NCI-H69 (cell line): ENCODE measurements at places on chromosomes 6 and 20.

- no peak for DNase-seq
These were observed 131.4 kb downstream of the BTBD9 start for GRCh38 chr6:38508286-38508685.

GRCh38 chr20:62515280-62515679 is 39.5 kb upstream of the GATA5 start:
- no peak for DNase-seq

GRCh38 chr20:2116170-2116940 is 14.7 kb downstream of the STK35 start:
- DNase-seq = no peak

- DNase-seq = peak; percentile 89
These were observed 77.5 kb downstream of the ATXN1 start for GRCh38 chr6:16683641-16684194.

DNA sequence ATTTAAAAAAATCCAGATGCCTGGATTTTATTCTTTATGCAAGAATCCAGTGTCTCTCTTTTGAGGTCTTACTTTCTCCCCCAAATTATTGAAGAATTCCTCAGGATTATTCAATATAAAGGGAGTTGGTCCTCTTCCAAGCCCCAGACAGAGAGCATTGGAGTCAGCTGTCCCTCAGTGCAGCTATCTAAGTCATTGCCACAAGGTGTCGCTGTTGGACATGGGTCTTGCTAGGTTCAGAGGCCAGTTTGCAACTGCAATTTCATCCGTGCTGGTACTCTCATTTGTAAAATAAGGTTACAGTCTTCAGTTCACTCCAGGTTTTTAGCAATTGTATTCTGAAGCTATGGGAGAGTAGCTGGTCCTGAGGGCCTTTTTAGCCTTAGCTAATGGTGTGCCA is 27.8 kb downstream of the CCN2 start:
- DNase-seq = peak; percentile 76

GRCh38 chr6:45012687-45013086 is 315.4 kb upstream of the RUNX2 start:
- no peak for DNase-seq

DNA sequence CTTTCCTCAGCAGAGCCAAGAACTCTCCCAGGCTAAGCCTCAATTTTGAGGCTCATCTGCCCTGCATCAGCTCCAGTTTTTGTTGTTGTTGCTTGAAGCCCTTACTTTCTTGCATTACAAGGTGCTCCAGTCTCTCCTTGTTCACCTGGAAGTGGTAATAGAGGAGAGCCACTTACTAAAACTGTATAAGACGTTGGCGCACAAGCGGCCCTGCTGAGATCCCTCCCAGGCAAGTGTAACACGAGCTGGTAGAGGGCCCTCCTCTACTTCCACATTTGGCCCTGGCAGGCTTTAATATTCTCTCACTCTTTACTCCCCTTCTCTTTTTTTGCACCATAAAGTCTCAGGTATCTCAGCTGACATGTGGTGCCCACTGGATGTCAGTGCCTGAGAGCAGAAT is 19.5 kb downstream of the GCM2 start:
- no peak for DNase-seq

GRCh38 chr6:106702451-106703110 is 73.2 kb downstream of the QRSL1 start:
- DNase-seq = peak; percentile 88

- peak; percentile 68 for DNase-seq
These were observed 2.2 kb downstream of the NOL4L start for GRCh38 chr20:32582659-32583580.

GRCh38 chr6:5280920-5281319 is 19.6 kb downstream of the FARS2 start:
- no peak for DNase-seq

DNA sequence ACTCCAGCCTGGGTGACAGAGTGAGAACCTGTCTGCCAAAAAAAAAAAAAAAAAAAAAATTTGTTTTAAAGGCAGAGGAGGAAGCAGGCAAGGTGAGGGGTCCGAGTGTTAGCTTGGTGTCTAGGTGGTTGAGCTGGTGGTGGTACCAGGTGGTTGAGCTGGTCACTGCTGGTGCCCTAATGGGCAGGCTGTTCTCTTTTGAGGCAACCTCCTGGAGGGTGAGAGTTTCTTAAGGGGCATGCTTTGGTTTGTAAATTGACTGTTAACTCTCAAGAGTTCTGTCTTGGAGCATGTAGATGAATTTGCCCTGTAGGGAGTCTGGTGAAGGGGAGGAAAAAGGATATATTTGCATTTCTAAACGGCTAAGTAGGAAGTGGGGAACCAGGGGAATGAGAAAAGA is 52.7 kb downstream of the BANF2 start:
- DNase-seq = no peak

GRCh38 chr20:58229198-58229798 is 845 bp upstream of the ANKRD60 start:
- DNase-seq = peak; percentile 70

- no peak for DNase-seq
These were observed 127.6 kb upstream of the SYNDIG1 start for GRCh38 chr20:24341781-24342180.

DNA sequence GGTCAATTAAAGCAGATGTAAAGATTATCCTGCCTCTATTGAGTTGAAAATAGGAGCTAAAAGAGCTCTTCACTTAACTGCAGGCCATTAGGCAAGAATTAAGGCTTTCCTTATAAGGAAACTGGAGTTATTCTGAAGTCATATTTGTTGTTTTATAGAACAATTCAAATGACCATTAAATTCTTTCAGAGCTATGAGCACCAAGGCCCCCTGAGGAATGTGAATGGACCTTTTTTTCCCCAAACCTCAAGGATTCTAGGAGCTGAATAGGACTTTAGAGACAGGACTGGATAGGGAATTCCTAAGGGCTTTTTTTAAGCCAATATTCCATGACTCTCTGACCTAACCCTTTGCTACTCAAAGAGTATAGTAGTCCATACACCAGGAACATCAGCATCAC is 565.7 kb upstream of the BTBD3 start:
- no peak for DNase-seq

- DNase-seq = no peak
These were observed 70.9 kb downstream of the BMP7 start for GRCh38 chr20:57195469-57196100.

- DNase-seq = peak; percentile 53
These were observed 23.0 kb downstream of the PACRG start for GRCh38 chr6:162750776-162751175.

GRCh38 chr20:3172933-3173609 is at the start of gene LZTS3:
Gene LZTS3, minus strand, starts transcription at chr20:3173549. Its CDS starts 6,386 bp downstream, at chr20:3167163.
- peak; percentile 96 for DNase-seq

DNA sequence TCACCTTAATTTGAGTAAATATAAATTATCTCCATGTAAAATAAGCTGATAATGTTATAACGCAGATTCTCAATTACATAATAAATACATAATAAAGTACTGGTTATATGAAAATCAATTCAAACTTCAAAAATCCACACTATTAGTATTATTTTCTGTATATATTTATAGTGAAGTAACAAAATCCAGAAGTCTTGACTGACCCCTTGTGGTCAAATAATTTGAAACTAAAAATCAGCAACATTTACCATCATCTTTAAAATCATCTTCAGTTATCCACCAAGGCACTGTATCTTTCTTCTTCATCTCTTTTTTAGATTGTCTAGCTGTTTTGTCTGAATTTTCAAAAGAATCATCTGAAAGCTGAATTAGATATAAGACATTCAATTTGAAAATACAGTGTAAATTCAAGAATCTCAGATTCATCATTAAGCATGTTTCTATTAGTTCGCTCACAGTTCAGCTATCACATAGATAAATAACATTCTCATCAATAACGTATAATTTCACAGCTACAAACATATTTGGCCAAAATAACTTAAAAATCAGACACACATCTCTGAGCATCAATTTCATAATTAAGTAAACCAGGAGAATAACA is 6.5 kb downstream of the CEP162 start:
- DNase-seq = peak; percentile 47

GRCh38 chr6:56372406-56372995 is 125.1 kb upstream of the COL21A1 start:
- no peak for DNase-seq

DNA sequence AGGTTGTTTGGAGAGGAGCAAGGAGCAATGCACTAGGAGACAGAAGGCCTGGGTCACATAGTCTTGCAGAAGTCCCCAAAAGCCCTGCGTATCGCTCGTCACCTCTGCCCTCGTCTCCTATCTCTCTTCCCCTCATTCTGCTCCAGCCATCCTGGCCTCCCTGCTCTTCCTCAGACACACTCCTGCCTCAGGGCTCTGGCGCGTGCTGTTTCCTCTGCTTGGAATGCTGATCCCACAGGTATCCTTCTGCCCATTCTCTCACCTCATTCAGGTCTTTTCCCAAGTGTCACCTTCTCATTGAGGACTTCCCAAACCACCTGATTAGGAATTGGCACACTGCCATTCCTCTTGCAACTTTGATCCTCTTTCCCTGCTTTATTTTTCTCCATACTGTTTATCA is 9.0 kb upstream of the SLC2A10 start:
- DNase-seq = peak; percentile 5

DNA sequence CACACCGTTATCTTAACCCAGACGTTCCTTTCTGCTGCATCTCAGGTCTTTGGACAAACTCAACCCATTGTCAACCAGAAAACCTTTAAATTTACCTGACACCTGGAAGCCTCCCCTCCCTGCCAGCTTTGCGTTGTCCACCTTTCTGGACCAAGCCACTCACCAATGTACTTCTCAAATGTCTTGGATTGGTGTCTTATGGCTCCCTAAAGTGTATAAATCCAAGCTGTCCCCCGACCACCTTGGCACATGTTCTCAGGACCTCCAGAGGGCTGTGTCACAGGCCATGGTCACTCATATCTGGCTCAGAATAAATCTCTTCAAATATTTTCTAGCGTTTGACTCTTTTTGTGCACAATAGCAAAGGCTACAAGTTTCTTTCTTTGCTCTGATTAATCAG is 250.0 kb downstream of the DLL1 start:
- DNase-seq = no peak

DNA sequence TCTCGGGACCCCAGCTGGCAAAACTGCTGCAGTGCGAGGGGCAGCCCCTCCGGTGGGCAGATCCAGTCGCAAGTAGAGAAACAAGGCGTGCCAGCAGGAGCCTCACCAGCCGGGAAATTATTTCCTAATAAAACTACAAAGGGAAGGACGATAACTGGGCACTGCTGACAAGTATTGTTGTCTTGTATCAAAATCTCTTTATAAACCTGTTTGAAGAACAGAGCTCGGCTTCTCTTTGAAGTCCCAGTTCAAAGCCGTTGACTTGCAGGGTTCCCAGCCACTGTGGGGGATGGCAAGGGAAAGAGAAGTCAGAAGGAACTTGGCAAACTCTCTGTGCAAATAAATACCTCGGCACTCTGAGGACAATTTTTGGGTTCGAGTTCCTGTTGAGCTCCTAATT is 504.5 kb downstream of the CD83 start:
- DNase-seq = peak; percentile 38

- DNase-seq = no peak
These were observed 5.3 kb upstream of the CPNE5 start for GRCh38 chr6:36844232-36845170.

DNA sequence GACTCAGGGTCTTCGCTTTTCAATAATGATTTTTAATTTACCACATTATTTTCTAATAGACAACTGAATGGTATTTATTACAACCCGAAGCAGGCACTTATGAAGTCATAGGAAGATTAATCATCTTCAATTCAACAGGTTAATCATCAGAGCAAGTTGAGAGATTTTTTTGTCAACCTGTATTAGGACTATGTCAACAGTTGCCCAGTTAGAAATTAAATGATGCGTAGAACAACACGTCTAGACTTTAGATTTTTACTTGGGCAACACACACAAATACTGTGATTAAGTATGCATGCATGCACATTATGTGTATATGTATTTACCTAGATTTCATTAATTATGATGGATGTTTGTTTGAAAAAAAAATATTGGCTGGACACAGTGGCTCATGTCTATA is 4.3 kb downstream of the ILRUN start:
- DNase-seq = peak; percentile 74

- DNase-seq = peak; percentile 34
These were observed 1293.3 kb downstream of the EPHA7 start for GRCh38 chr6:92126088-92126487.

DNA sequence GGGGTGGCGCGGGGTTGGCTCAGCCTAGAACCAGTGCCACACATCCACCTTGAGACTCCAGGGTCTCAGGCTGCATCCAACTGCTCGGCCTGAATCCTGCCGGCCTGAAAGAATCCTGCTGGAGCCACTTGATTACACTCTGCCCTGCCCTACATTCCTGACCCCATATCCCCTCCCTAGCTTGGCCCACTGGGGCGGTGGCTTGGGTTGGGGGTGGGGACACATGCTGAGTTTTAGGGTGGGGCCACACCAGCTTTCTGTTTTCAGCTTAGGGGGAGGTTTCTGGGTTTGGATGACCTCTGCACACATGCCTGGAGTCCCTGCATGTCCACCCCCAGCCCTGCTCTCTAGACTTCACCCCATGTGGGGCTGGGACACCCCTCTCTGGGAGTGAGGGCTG is 6.8 kb downstream of the ITPR3 start:
- no peak for DNase-seq

DNA sequence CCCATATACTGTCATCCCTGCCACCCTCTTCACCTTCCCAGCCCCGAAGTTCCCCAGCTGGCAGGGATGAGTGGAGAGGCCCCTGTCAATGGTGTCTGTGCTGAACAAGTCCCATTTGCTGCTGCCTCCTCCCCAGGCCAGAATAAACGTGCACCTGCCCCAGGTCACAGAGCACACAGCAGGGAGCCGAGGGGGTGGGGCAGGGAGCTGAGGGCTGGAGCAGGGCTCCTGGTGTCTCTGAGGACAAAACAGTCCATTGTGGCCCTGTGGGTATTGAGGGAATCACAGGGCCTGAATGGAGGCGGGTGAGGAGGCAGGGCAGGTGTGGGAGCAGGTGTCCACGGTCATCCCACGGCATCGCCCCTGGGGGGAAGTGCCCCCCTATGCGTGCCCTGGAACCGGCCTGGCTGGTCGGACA is 55.8 kb downstream of the SNAI1 start:
- peak; percentile 68 for DNase-seq

GRCh38 chr20:48658198-48658476 is 169.7 kb downstream of the PREX1 start:
- no peak for DNase-seq

DNA sequence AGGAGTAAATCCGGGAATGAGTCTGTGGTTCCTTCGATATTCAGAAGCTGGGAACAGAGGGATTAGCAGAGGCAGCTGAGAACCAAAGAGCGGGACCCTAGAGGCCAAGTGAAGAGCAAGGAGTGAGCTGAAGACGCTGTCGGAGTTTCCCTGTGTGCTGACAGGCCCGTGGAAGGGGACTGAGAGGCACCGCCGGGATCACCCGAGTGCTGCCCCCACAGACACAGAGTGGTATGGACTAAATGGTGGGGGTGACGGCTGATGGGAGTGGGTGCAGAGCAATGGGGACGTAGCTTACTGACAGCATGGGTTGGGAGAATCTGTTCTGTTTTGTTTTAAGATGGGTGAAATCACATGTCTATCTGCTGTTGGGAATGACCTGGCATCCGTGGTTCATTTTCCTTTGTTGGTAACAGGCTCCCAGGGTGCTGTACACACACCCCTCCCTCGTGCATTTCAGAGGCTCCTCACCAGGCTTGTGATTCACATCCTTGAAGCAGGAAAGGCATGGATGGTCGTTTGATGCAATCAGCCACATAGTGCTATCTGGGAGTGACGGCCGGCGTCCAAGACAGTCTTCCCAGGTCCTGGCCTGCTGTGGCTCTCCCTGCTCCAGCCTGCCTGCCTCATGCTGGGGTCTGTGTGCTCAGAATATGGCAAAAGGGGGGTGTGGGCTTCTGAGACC is 97.4 kb downstream of the THBS2 start:
- no peak for DNase-seq

- DNase-seq = peak; percentile 50
These were observed 11.0 kb downstream of the SLC29A1 start for GRCh38 chr6:44234101-44235025.
